NCI-H1105 treated with DMSO at 0.1 percent for 48 hours (cell line): ENCODE measurements at places on chromosomes 5 and 9.

DNA sequence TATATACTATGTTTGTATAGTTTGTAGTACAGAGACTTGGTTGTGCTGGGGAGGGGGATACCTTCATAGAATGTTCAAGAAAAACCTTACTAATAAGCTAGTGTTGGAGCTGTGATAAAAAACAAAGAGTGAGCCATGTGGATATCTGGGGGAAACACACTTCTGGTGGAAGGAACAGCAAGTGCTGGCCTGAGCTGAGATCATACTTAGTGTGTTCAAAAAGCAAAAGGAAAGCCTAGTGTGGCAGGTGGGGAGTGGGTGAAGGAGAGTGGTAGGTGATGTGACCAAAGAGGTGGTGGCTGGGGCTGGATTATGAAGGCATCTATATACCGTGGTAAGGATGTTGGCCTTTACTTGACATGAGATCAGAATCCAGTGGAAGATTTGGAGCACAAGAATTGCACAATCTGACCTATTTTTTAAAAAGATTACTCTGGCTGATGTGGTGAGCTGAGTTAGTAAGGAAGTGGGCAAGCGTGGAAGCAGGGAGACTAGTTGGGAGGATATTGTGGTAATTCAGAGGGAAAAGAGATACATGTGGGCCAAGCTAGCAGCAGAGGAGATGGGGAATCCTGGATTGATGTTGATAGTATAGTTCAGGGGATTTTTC lies 26.6 kb downstream of the PALM2AKAP2 start:
- no peak for DNase-seq

GRCh38 chr5:128494516-128494915 lies 43.5 kb downstream of the FBN2 start:
- no peak for DNase-seq

DNA sequence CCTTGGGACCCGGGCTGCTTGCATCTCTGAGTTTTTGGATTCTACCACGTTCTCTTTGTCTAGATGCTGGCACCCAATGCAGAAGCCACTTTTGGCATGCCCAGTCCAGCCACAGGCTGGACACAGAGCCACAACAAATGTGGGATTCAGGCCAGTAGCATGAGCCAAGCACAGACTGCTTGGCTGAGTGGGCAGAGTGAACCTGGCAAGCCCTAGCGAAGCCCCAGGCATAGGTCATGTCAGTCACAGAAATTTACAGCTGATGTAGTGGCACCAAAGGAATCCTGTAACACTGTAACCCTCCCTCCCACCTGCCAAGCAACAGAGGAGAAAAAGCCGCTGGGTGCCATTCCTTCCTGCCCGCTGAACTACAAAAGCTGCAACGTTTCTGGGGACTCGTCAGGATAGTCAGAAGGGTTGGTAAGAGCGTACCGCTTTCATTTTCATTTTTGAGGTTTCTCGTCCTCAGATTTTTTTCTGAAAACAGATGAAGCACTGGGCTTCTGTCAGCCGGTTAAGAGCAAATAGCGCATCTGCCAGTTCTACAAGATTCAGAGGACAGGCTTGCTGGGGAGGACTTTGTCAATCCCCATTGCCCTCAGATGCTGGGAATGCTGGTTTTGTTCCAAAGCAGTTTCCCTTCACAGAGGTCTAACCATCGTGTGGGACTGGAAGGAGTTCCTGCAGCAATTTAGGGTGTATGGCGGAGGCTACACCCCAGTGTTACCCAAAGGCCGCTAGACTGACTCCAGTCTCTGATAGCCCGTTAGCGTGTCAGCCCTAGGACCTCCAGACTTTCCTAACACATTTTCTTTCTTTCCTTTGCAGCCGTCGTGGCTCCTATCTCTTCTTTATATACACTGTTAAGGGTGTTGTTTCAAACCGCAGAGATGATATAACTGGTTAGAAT lies 399.0 kb downstream of the HTR1A start:
- DNase-seq: no peak

GRCh38 chr5:87746341-87746740 lies 333.6 kb upstream of the CCNH start:
- no peak for DNase-seq

- no peak for DNase-seq
Observed at GRCh38 chr5:5941486-5941885, 436.9 kb downstream of the MED10 start.

GRCh38 chr5:151244206-151244605 lies 8.8 kb upstream of the GM2A start:
- DNase-seq: no peak

DNA sequence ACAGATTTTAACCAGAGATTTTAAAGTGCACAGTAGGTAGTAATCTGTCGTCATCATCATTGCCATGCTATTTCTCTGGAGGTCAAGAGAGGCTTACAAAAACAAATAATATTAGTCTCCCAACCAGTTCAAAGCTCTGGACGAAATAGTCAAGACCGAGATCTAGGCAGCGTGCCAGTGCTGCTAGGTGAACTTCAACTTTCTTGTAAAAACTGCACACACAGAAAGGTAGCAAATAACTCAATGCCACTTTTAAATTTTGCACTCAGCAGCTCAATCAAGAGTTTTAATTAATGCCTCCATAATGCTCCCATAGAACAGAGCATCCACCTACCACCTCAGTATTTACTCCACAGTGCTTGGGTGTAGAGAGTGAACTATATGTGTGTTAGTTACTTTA lies 656.8 kb downstream of the IRX1 start:
- no peak for DNase-seq

DNA sequence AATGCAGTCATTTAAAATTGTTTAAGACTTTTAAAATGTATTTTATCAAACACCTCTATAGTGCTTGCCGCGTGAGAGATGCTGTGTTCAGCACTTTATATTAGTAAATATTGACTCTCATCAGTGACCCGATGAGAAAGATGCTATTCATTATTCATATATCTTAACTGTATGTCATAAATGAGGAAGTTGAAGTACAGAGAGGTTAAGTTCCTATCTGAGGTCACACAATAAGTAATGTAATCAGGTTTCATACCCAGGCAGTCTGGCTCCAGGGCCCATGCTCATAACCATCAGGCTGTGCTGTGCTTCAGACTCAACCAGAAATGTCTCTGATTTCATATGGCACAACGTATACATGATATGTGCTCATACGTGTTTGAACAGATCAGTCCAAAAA lies 119.0 kb downstream of the SV2C start:
- no peak for DNase-seq

GRCh38 chr9:106393226-106393625 lies 469.7 kb upstream of the ZNF462 start:
- no peak for DNase-seq

DNA sequence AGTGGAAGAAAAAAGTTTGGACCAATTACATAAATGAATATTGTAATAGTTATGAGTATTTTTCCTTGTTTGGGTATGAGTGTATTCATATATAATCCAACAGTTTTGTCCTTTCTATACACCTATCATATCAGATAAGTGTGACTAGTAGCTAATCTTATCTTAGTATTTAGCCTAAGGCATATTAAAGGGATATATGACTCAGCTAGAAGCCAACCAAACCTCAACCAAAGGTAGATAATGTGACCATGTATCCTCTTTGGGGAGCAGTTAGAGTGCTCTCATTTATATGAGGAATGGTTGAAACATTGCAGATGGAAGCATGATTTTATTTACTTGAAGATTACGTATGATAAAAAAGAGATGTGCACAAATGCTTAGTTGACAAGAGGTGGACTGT lies 370.0 kb upstream of the CTNND2 start:
- no peak for DNase-seq

GRCh38 chr9:35907711-35908503 lies 1.4 kb upstream of the SPAAR start:
- peak; percentile 30 for DNase-seq

DNA sequence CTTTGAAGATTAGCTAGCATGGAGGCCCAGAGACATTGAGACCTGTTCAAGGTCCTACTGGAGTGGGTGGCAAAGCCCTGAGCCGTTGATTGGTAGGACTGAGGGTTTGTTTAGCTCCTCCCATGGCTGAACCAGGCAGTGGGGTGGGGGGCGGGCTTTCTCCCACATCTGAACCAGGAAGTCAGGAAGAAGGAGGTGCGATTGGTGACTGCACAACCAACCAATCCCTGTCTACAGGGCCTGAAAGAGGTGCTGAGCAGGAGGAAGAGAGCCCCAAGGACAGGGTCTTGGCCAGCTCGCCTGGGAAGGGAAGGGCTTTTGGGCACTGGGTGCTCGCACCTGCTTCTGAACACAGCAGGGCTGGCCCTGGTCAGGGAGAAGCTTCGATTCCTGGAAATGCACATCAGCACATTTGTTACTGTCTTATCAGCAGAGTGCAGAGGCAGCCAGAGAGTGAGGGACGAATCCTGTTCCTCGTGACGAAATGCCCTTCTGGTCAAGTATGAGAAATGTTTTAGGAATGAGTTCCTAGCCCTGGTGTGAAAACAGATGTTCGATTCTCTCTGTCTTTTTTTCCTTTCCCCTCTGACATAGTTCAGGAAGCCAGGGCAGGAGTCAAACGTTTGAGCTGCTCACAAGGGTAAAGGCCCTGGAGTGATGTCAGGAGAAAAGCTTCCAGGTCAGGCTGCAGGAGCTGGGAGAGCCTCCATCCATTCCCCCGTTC lies 294.8 kb upstream of the KLF4 start:
- no peak for DNase-seq

- DNase-seq: no peak
Observed at GRCh38 chr5:53386341-53386740, 94.1 kb upstream of the FST start.

DNA sequence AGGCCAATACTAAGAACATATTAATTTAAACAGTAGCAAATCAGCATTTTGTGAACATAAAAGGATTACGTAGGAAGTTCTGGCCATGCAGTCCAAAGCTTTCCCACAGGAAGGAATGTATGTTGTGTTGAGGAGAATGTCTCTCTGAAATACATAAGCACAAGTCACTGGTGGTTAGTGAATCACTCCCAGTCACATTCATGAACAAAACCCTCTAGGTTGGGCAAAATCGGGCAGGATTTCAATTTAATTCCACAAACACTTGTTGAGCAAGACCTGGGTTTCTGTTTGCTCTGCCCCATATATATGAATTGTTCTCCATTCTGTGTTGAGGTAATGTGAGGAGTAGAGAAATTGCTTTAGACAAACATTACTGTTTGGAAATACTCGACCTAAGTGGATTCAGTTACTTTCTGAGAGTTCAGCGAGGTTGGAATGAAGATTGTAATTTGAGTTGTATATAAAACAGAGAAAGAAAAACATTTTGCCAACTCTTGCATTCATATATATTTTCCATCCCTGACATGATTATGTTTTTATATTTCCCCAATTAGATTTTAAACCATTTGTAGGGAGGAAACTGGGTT lies 127.6 kb upstream of the RPS23 start:
- DNase-seq: no peak

GRCh38 chr5:115543365-115544042 lies 1.1 kb downstream of the FEM1C start:
- DNase-seq: peak; percentile 22

GRCh38 chr5:142478113-142478512 lies 153.3 kb upstream of the SPRY4 start:
- no peak for DNase-seq

DNA sequence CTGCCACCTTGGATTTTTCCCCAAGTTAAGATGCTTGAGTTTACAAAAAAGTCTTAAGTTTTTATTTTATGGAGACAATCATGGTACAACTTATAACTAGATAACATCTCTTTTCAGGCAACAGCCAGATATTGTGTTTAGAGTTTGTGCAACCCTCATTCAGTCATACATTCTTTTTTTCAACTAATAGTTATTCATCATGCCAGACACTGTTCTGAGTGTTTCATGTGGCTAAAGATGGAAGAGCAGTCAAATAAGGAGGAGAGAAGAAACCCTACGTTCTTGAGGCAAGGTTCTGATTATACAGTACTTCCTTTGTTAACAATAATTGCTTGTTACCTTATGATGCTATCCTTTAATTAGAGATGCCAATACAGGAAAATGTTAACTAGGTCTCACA lies 42.1 kb upstream of the ZNF462 start:
- no peak for DNase-seq

DNA sequence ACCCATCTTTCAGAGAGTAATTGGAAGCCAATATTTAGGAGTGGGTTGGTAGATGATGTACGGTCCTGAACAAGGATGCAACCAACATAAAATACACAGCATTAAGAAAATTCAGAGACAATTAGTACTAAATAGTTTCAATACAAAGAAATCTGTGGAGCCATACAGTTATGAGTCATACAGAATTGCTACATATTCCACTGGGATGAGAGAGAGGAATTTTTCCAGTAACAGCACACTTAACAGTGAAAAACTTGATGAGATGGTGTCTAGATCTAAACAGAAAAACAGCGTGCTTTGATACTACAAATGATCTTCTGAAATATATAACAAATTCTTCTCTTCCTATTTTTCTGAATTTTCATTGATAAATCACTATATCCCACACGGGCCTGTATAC lies 1999.3 kb upstream of the CDH9 start:
- DNase-seq: no peak

GRCh38 chr5:15680455-15680854 lies 180.5 kb downstream of the FBXL7 start:
- peak; percentile 39 for DNase-seq

DNA sequence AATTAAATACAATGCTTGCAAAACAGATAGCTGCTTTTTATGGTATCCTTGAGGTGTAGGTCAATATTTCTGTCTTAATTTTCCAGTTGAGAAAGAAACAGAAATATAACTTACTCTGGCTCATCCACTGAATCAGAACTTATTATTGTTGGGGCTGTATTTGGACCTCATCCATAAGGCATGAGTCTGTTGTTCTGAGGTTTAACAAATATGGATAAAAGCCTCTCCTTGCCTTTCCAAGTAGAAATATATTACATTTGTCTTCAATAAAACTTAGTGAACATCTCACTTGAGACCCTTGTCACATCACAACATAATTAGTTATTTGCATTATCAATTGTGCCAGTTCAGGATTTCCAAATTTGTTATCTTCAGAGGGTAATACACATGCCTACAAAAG lies 525.8 kb downstream of the AGTPBP1 start:
- DNase-seq: no peak

- DNase-seq: no peak
Observed at GRCh38 chr9:134216449-134216951, 52.1 kb upstream of the RNU6ATAC start.

DNA sequence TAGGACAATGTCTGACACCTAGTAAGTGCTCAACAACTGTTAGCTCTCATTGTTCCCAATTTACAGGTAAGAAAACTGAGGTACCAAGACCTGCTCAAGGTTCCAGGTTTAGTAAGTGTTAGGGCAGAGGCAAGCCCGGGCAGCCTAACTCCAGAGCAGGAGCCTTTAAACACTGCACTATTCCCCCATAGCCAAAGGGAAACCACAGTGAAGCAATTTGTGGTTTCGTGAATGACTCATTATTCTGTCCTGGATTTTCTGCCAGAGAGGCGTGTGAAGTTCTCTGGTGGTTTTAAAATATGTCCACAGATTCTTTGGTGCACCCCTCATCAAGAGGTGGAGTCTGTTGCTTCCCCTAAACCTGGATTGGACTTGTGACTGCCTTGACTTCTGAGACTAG lies 1.0 kb upstream of the MCC start:
- DNase-seq: no peak
